ENCODE measurements at places on chromosomes 7 and 10.

- no peak for DNase-seq
These were observed 81.6 kb downstream of the CDK14 start for GRCh38 chr7:90677486-90678404.

DNA sequence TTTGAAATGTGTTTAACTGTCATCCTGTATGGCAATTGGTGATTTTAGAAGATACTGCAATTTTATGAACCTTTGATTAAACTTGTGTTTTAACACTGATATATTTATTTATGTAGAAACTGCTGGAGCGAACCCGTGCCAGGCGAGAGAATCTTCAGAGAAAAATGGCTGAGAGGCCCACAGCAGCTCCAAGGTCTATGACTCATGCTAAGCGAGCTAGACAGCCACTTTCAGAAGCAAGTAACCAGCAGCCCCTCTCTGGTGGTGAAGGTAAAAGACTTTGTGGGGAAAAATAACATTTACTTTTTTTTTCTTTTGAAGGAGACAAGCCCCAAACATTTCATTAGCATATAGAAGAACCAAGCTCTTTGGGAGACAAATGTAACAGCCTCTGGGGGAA is 6.5 kb downstream of the ANLN start:
- DNase-seq, result no peak

DNA sequence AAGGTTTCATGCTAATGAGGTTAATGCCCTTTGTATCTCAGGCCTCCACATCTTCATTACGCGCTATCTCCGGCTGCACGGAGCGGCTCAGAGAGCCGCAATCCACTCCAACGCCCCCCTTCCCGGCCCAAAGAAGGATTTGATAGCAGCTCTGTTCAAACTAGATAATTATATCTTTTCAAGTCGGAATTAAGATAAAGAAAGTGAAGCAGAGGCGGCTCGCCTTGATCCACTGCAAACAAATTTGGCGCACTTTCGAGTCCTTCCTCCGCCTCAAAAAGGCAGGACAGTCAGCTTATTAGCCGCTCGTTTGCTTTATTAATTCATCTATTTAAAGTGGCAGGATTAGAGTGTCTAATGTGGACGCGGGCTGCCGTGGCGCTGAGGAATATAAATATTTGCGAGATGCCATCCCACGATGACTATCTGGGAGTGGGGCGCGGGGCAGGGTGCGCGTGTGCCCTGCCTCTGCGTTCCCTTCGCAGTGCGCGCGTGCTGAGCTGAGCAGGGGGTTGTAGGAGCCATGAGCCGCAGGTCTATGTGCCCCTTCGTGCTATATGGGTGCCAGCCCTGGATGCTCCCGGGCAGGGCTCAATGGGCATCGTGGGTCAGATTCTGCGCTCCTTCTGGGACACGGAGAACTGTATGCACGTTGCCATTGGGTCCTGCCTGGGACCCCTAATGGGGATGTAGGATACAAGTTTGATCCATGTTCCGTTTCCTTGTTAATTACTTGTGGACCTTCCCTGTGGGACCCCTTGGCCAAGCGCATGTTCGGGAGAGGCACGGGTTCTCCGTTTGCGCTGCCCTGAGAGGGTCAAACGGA is 9.0 kb downstream of the EMX2 start:
- DNase-seq, result no peak

GRCh38 chr7:29642494-29643155 is 79.0 kb downstream of the PRR15 start:
- no peak for DNase-seq

DNA sequence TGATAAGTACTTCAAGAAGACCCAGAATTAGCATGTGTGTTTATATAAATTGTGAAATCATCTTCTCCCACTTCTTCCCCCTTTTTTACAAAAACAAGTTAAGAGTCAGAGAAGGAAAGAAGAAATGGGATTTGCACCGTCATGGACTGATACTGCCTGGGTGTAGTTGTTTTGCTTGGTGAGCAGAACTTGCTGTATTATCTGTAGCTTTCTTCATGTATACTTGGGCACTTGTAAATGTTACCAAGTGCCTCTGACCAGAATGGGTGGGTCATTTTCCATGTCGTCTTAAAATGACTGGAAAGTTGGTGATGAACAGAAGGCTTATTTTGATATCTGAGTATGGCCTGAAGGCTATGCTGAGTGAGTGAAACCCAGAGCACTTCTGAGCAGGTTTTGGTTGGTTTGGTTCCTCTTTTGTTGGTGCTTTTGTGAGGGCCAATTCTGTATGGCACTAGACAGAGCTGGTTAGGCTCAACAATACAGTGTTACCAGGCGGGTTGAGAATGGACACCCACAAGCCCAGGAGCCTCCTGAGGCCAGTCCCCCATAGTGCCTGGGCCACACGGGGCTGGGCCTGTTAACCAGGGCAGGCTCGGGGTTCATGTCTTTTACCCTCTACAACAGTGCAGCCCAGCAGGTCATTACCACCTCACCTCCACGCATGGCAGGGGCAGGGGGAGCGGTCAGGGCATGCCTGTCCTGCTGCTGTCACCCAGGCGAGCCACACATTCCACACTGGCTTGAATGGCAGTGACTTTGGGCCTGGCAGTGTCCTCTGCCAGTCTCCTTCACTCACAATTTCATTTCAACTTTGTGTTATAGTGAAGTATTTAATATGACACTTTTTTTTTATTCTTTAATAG is 115.1 kb downstream of the CCNY start:
- DNase-seq, result no peak

GRCh38 chr10:132169766-132170560 is 16.8 kb upstream of the DPYSL4 start:
- DNase-seq, result no peak

DNA sequence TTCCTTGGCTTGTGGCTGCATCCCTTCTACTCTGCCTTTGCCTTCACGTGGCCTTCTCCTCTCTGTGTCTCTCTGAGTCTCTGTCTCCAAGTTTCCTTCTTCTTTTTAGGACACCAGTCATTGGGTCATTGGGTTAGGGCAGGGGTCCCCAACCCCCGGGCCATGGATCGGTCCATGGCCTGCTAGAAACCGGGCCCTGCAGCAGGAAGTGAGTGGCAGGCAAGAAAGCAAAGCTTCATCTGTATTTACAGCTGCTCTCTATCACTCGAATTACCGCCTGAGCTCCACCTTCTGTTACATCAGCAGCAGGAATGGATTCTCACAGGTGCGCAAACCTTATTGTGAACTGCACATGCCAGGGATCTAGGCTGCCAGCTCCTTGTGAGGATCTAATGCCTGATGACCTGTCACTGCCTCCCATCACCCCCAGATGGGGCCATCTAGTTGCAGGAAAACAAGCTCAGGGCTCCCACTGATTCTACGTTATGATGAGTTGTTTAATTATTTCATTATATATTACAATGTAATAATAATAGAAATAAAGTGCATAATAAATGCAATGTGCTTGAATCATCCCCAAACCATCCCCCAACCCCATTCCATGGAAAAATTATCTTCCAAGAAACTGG is 47.9 kb upstream of the DOCK1 start:
- no peak for DNase-seq

- DNase-seq, result no peak
These were observed 112.2 kb downstream of the MYO3A start for GRCh38 chr10:26046073-26046700.

GRCh38 chr7:1675036-1675671 is 5.1 kb downstream of the ELFN1 start:
- DNase-seq, result no peak

GRCh38 chr10:17811146-17811865 is 2.2 kb downstream of the MRC1 start:
- DNase-seq, result no peak

GRCh38 chr7:25384788-25385505 is 156.7 kb upstream of the NPVF start:
- DNase-seq, result no peak

- DNase-seq, result no peak
These were observed 10.9 kb downstream of the ANLN start for GRCh38 chr7:36400606-36401005.

GRCh38 chr7:2017481-2017891 is 215.3 kb downstream of the MAD1L1 start:
- no peak for DNase-seq

DNA sequence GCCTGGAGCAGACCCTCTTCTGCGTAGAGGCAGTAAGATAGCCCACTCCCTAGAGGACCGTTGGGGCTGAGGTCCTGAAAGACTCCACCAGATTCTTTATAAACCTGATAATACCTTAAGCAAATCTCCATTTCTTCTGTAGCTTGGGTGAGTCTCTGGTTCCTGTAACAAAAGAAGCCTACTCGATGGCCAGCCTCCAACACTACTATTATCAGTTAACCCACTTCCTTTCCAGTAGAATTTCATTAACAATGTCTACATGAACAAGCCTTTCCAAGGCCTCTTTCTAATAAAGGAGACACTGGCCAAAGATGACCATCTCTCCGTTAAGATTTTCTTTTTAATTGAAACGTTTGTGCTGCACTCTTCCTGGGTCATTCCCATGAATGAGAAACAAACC is 201.7 kb upstream of the KCTD7 start:
- no peak for DNase-seq

DNA sequence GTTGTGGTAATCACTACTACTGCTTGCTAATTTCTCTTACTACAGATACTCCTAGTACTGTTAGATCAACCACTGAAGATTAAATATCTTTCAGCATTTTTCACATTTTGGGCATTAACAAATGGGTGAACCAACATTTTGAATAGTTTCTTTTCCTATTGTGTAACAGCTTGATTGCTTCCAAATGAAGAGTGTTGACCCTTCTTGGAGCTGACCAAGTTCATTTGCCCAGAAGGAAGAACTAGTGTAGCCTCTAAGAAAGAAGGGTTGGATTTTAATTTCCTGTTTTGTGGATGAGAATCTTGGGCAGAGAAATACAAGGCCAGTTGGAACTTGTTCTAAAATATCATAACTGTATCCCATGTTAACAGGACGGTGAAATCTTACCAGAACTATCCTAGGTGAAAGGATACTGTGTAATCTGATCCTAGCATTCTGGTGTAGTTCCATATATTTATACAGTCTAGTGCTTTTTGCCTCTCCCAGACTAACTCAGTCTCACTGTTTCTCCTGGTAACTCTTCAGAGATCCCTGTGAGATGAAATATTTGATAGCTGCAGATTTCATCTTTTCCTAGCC is 37.3 kb downstream of the SND1 start:
- DNase-seq, result no peak

GRCh38 chr7:31488562-31489203 is 25.2 kb upstream of the ITPRID1 start:
- peak; percentile 5 for DNase-seq

DNA sequence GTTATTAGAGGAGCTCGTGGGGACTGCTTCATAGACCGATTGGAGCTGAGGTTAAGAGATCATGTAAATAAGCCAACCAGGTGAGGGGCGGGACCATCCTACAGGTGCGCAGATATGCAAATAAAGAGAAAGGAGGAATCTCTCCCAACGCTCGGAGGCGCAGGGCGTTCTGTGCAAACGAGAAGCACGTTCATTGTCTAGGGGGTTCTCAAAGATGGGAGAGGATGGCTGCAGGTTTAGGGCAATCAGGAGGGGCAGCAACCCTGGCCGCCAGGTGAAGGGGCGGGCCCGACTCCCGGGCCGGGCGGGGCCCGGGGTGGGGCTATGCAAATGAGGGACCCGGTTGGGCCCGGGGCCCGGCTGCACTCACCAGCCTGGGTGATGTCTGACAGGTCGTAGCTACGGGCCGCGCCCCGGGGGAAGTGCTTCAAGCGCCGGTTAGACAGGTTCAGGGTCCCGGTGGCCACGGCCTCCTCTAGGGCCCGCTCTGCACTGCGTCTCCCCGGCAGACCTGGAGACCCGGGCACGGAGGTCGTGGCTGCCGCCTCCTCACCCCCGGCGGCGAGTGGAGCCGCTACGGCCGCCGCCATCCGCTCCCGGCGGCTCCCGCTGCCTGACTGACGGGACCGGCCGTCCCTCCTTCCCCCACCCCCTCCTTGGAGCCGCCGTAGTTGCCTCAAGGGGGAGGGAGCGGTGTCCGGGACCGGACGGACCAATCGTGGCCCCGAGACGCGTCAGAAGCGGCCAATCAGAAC is at the start of gene LRCH4:
Gene LRCH4 (minus strand): TSS at position 619 of the 755 bp plus-strand sequence. CDS start 29 bp downstream, at position 590.
- DNase-seq, result peak; percentile 67

DNA sequence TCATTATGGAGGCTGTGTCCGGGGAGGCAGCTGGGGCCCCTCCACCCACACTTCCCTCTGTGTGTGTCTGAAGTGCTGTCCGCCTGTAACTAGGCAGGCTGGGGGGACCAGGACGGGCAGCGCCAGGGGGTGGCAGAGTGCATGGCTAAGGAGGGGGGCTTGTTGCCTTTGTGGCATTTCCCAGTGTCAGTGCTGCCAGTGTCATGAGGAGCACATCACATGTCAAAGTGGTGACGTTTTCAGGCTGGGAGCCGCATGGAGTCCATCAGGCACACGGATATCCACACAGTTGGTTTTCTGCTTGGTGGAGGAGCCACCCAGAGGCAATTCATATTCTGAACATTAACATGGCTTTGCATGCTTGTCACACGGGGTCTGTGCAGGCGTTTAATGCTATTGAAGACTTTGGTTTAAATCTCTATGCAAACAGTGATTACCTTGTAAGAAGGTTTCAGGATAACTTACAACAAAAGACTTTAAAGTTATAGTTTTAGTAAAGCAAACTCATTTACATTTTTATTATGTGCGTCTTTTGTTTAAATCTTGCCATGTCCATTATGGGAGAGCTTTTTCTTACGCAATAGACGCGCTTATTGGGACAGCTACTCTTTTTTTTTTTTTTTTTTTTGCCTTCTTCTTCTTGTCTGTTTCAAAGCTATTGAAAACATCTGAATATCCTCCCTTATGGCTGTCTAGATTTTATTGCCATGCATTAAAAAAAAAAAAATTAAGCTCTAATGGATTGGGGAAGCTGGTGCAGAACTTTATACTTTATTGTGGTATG is 52.9 kb downstream of the C10orf67 start:
- DNase-seq, result no peak

- DNase-seq, result no peak
These were observed 7.0 kb upstream of the DLX6 start for GRCh38 chr7:96998333-96998732.

DNA sequence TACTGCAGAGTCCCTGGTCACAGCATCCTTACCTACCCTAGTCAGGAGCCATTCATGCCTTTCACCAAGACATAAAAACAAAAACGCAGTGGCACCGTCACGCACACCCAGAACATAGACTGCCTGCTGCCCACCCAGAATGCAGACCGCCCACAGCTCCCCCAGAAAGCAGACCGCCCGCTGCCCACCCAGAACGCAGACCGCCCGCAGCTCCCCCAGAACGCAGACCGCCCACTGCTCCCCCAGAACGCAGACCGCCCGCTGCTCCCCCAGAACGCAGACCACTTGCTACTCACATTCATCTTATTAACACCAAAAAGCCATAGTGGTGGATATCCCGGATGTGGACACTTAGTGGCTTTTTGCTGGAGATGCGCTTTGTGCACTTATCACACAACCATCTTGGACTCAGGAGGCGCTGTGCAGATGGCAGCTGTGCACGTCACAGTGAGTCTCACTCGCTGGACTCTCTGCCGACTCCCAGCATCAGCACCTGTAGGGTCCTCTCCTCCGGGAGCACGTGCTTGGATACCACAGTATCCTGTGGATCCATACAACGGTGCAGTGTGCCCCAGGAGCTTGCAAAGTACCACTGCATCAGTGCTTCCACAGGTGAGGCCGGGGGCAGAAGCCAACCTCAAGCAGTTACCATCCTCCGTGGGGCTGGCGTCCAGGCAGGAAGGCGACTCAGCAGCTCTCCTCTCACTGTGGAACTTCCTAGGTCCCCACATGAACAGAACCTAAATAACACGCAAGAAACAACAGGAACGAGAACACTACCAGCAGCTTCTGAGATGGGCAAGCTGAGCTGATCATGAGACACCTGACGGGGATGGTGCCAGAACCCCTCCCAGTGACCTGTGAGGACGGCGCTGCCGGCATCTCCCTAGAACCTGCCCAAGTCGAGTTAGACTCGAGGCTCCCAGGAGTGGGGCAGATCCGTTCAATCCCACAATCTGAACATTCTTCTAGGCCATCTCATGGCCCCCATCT is 161.0 kb downstream of the DIP2C start:
- DNase-seq, result no peak

- DNase-seq, result no peak
These were observed 363.7 kb downstream of the ADRA2A start for GRCh38 chr10:111440501-111440900.

Data from CD4-positive, alpha-beta T cell treated with Interleukin-12 subunit alpha and Interleukin-12 subunit beta, for 1 hour (primary cell).